ENCODE measurements at places on chromosomes 2 and 18.
A peak's percentile ranks its signal among the peaks of the same experiment; 100 is the strongest.

- DNase-seq = peak; percentile 3
These were observed 8.9 kb downstream of the TNS1 start for GRCh38 chr2:217993817-217994463.

DNA sequence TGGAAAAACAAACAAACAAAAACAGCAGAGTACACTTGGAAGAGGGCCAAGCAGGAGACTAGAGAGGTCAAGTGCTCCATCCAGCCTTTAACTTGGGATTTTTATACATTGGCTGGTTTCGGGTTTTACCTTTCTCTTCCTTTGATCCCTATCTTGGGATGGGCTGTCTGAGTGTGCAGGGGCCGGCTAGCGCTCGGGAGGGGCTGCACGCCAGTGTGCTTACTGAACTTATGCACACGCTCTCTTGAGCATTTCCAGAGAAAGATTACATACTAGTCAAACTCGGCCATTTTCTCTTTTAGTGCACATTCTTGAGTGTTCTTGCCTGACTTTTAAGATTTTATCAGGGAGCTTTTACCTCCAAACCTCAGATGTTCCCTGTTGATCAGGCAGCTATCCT is 707.8 kb downstream of the DSC3 start:
- no peak for DNase-seq

DNA sequence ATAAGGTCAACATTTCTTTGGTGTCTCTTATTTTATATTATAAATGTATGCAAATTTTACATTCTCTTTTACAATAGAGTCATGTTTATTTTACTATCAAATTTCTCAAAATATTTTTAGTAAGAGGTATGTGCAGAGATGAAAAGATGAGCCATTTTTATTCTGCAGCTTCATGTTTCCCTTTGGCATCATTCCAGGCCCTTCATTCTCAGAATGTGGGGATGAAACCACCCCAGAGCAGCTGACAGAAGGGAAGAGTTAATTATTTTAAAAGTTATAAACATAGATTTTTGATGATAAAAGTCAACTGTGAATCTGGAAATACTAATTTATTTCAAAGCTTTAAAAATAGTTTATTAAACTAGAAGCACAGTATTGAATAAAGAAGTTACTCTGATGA is 12.8 kb upstream of the FSHR start:
- DNase-seq = no peak

DNA sequence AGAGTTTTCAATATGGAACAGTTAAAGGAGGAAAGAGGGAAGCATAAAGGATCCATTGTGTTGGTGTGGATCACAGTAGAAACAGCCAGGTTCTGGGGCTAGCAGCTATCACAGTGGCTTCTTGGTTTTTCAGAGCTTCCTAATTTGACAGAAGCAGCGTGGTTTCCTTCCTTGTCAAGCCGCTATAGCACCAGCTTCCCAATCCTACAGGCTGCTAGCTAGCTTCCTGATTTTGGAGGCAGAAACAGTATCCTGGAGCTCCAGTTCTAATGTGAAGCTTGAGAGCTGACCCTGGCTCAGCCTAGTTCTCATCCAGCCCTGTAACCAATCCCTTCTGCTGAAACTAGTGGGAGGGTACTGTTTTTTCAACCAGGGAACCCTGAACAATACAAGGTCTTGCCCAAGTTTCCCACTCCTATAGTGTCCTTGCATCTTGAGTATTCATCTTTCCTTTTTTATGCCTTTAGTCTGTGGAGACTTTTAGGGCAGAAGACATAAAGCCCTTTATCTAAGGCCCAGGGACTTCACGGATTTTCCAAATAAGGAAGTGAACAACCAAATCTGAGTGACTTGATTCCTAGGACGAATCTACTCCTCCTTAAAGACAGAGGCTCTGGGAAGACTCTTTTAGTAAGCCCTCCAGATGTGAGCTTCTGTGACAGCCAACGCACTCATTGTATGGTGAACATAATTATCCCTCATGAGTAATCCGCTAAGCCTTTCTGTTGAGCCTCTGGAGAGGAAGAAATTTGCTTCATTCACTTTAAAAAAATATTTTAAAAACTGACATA is 33.8 kb downstream of the CCDC93 start:
- no peak for DNase-seq

- DNase-seq = no peak
These were observed 737.6 kb upstream of the TMEFF2 start for GRCh38 chr2:192932376-192932775.

- DNase-seq = no peak
These were observed 811 bp downstream of the ADD2 start for GRCh38 chr2:70767079-70767698.

- no peak for DNase-seq
These were observed 2.4 kb downstream of the CD207 start for GRCh38 chr2:70833246-70833645.

- no peak for DNase-seq
These were observed 237.3 kb downstream of the OTX1 start for GRCh38 chr2:63287956-63288355.

DNA sequence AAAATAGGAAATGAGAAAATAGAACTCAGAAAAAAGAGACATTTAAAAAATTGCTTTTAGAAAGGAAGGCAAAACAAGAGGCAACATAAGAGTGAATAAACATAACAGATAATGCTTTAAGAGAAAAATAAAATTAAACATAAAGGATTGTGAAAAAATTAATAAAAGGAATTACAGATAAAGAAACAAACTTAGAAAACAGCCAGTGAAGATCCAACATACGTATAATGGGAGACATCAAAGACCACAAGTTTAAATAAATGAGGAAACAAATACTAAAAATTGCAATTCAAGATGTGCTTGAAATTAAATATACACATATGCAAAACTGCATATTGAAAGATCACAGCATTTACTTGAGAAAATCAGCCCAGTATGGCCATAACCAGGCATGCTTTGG is 448.9 kb downstream of the NBAS start:
- DNase-seq = no peak

DNA sequence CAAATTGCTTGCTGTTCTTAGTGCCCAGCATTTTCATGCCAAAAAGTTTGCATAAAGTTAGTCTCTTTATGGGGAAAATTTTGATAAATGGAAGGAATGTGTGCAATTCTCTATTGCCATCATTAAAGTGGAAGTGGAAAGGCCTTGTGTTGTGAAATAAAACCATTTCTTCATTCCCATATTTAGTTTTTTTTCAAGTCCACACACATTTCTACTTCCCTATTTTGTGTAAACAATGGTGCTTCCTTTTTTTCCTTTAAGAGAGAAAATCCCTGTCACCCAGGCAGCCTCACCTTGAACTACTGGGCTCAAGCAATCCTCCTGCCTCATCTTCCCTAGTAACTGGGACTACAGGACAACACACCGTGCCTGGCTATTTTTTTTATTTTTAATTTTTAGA is 42.3 kb upstream of the NCOA1 start:
- DNase-seq = no peak

GRCh38 chr2:147358375-147358774 is 486.5 kb upstream of the ACVR2A start:
- DNase-seq = no peak

- no peak for DNase-seq
These were observed 95.0 kb downstream of the TMEM17 start for GRCh38 chr2:62410926-62411456.

DNA sequence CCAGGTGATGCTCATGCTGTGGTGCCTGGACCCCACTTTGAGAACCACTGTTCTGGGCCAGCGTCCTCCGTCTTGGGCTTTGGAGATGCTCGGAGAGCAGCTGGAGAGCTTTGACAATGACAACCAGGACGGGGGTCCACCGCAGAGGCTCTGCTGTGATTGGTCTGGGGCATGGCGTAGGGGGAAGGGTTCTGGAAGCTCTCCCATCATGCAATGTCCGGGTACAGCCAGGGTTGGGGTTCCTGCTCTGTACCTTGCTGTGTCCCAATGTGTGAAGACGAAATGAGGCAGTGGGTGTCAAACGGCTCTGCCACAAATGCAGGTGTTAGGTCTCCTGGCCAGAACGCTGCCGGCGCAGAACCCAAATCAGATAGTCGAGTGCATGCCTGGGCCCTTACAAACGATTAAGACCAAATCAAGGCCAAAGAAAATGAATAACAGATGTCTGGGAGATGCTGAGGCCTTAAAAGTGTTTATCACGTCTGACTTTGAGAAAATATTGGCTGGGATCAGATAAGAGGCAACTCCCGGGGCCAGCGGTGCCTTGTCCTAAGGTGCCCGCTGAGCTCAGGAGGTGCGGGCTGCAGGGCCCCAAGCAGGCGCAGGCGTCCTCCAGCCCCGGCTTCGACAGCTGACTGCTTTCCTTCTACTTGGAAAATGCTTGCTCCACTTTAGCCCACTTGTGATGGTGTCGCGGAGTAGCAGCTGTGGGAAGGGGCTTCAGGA is 117.2 kb downstream of the VAPA start:
- no peak for DNase-seq

DNA sequence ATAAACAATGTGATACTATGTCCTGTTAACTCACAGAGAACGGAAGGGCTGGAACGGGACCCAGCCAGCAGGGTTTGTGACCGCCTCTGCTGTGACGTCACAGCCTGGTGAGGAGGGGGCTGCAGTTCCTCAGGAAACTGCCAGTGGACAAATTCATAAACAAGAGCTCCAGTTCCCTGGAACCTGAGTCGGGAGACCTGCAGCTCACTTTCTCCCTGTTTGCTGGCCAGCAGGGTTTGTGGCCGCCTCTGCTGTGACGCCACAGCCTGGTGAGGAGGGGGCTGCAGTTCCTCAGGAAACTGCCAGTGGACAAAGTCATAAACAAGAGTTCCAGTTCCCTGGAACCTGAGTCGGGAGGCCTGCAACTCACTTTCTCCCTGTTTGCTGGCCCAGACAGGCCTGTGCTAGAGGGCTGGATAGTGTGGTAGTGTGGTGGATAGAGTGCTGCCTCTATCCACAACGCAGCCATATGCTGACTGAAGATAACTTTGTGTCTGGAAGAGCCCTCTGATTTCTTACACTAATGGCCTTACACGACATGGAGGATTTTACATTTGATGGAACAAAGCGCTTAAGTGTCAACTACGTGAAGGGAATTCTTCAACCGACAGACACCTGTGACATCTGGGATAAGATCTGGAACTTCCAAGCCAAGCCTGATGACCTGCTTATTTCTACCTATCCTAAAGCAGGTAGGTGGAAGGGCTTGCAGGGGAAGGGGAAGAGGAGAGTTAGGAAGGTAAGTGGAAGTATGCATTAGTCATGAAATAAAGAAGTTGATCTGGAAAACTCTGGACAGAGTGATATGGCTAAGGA is at the start of gene SULT1C4:
Gene SULT1C4, plus strand, starts transcription at position 140 of the 816 bp plus-strand sequence. Its CDS starts 384 bp downstream, at position 524.
- DNase-seq = no peak

DNA sequence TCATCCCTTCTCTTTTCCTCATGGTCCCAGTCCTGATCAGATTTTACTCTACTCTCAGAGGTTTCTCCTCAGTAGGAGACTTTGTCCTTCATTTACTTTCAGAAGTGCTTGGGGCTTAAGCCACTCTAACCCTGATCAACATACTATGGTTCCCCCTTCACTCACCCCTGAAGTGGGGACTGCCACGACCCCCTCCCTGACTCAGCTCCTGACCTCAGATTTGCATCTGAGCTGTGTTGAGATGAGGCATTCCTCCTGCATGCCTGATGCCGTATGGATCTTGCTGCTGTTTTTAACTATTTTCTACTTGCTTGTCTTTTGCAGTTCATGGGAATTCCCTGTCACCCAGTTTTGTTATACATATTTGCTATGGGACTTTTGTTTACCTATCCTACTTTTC is 306.7 kb upstream of the CHST9 start:
- no peak for DNase-seq

Data from NCI-H2029 treated with DMSO at 0.1 percent for 48 hours (cell line).